HT1080 (cell line): ENCODE measurements at places on chromosomes 1 and 21. TPM values are rescaled to one million over a fixed set of nuclear protein-coding genes. Genes with fewer than 3 reads are reported as not detected.
A peak's percentile ranks its signal among the peaks of the same experiment; 100 is the strongest.

GRCh38 chr1:200108659-200109058, 81.1 kb downstream of the NR5A2 start:
- DNase-seq, result no peak

DNA sequence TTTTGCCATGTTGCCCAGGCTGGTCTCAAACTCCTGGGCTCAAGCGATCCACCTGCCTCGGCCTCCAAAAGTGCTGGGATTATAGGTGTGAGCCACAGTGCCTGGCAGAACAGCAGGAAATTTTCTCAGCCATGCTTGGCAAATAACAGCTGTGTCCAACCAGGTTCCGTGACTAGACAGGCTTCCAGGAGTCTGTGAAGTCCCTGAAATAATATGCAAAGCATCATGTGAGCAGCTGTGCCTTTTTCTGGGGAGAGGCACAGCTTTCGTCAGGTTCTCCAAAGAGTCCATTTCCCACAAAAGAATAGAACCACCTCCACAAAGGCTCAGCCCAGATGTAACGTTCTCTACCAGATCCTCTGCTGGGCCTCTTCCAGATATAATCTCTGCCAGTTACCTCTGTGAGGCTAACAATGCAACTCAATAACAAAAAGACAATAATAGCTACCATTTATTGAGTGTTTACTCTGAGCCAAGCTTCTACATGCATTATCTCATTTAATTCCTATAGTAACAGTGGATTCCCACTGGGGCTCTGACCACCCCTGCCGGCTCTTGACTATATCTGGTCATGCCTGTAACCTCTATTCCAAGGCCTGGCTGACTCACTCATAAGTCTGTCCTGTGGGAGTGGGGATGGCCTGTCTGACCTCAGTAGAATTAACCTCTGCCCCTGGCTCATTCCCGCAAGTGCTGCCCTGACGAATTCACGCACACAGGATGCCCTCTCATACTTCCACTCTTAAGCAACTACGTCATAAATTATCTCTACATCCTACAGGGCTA, 4.0 kb upstream of the NKAIN1 start:
- peak; percentile 33 for DNase-seq

- DNase-seq, result no peak
Measured at GRCh38 chr1:182453631-182454030, 3.7 kb downstream of the RGSL1 start.

Gene KRTAP19-3
- not detected in 2 replicates for total RNA-seq

GRCh38 chr1:62530516-62531154, 66.7 kb upstream of the ANGPTL3 start:
- DNase-seq, result peak; percentile 25

- DNase-seq, result no peak
Measured at GRCh38 chr1:193741228-193741627, 554.8 kb upstream of the B3GALT2 start.

DNA sequence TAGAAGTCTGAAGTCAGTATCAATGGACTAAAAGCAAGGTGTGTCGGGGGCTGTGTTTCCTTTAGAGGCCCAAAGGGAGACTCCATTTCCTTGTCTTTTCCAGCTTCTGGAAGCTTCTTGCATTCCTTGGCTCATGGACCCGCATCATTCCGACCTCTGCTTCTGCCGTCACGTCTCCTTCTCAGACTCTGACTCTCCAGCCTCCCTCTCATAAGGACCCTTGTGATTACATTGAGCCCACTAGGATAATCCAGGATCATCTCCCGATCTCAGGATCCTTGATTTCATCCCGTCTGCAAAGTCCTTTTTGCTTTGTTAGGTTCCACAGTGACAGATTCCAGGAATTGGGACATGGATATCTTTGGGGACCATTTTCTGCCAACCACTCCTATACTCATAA, 265.8 kb upstream of the CSF3R start:
- DNase-seq, result no peak

GRCh38 chr1:243474906-243475305, 219.1 kb downstream of the SDCCAG8 start:
- no peak for DNase-seq

Gene FOXO6
- 0.90 and 0.97 TPM in 2 replicates for total RNA-seq

GRCh38 chr1:17558954-17559614, 19.6 kb downstream of the ARHGEF10L start:
- DNase-seq, result no peak

DNA sequence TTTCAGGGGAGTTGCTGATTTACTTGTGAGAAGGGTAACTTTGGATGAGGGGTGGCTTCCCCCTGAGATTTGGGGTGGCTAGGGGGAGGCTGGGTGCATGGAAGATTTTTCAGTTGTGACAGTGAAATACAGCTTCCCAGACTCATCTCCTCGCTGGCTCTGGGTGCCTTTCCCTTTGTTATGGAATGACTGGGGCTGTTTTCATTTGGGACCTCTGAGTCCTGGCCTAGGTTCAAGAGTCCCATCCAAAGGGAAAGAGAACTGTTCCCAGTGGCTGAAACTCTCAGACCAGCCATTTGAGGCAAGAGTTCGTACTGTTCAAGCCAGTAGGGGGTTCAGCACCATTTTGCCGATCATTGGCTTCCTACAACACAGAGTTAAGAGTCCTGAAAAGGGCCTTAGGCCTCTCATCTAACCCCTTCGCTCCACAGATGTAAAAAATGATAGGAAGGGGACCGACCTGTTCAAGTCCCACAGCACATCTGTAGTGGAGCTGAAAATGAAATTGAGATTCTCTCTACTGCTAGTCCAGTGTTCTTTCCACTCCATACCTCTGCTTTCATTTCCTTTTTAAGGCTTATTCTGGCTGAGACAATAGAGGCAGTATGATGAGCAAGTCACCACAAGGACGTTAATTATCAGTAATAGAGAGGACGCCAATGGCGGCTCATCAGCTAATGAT, 958 bp downstream of the DDR2 start:
- no peak for DNase-seq

GRCh38 chr1:43531107-43531905, 623 bp downstream of the PTPRF start:
- peak; percentile 13 for DNase-seq

DNA sequence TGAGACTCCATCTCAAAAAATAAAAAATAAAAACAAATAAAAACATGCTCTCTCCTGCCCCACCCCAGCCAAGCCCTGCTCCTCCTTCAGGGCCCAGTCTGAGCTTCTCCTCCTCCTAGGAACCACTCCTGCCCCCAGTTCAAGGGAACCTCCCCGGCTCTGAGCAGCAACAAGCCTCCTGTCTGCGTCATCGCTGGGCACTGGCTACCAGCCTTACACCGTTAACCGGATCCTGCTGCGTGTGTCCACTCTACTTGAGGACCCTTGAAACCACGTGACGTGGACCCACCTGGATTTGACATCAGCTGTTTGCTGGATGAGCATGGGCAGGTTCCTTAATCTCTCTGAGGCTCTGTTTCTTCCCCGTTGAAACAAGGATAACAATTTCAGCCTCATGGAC, 1.6 kb upstream of the TAS1R2 start:
- DNase-seq, result no peak

GRCh38 chr1:159122005-159122621, 45.5 kb upstream of the AIM2 start:
- peak; percentile 54 for DNase-seq

- DNase-seq, result no peak
Measured at GRCh38 chr1:54285815-54286345, 85.9 kb downstream of the MRPL37 start.

Gene FCGR2B
- 0.13 TPM in 1 of 2 replicates, not detected in the other for total RNA-seq

- DNase-seq, result peak; percentile 8
Measured at GRCh38 chr1:194705123-194705854, 1518.9 kb upstream of the B3GALT2 start.

Gene KRTAP12-2
- total RNA-seq, result not detected in 2 replicates

GRCh38 chr1:177897998-177898654, 71.7 kb downstream of the SEC16B start:
- no peak for DNase-seq

- DNase-seq, result no peak
Measured at GRCh38 chr1:179774000-179774399, 30.9 kb downstream of the FAM163A start.

DNA sequence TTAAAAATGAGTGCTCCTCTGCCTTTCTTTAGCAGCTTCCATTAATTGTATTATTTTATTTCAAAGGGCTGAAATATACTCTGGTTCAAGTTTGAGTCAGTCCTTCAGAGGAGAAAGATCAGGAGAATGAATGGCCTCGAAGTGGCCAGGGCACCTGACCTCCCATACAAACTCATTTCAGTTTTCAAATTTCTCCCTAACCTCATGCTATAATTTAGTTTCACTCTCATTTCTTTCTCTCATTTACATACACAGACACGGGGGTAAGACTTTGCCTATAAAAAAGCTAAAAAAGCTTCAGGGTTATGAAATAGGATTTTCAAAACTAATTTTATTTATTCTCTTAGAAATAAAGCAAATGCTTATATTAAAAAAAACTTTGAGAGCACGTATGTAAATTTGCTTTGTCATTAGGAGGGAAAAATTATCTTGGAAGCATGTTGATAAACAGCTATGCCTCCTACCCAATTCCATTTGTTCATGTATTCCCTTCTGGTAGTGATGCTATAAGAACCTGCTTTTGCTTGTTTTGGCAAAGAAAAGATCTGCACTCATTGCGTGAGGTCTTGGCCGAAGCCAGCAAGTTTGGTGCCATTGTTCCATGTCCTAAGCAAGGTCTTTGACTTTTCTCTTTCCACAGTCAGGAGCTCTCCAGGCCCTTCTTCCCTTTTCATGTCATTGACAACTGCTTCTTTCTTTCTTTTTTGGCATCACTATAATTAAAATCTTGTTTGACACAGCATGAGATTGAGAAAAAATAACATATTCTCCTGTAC, 80.4 kb upstream of the LRRC53 start:
- no peak for DNase-seq

Gene TMOD4
- total RNA-seq, result 0.27 and 0.87 TPM in 2 replicates

Gene CCDC190
- 0.19 TPM in 1 of 2 replicates, not detected in the other for total RNA-seq

DNA sequence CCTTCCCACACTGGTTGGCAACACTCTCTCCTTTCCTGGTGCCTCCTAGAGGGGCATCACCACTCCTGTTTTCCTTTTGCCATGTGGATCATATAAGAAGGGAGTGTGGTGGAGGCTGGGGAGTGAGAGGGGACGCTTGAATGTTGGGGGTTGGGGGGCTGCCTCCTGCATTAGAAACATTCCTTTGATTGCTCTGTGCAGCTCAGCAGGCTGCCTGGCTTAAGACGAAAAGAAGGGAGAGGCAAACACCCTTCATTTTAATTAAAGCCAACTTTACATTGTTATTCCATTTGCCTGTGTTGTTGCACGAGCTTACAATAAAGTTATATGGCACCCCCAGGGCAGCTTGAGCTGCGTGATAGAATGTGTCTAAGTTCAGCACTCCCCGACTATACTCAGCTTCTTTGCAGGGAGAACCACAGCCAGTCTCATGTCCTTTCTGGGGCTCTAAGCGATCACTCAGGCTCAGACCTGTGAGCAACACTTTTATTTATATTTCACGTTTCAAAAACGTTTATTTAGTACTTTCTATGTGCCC, 57.4 kb downstream of the FOXD2 start:
- DNase-seq, result no peak

Gene AZIN2
- total RNA-seq, result 2.3 and 5.5 TPM in 2 replicates

DNA sequence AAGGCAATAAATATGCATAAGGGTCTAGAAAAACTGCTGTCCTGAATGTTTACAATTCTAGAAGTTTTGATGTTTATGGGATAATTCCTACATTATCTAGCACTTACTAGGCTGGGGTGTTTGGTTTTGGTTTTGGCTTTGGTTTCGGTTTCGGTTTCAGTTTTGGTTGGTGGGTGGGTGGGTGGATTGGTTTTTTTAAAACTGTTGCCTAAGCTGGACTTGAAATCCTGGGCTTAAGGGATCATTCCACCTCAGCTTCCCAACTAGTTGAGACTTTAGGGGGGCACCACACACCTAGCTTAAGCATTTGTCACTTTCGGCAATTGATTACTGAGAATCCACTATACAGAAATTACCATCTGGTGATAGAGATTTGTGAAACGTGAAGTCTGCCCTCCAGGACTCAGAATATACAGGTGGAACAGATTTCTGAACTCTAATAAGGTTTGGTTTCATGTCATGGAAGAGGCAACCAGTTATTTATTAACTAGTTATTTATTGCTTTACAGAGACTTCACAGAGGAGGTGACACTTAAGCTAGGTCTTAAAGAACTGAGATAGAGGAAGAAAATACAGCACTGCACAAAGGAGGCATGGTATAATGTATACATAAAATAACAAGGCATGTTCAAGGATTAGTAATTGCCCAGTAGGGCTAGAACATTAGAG, 69.6 kb downstream of the PIK3R3 start:
- peak; percentile 26 for DNase-seq

GRCh38 chr21:32412162-32413014, at the start of gene EVA1C:
EVA1C (plus strand) TSS chr21:32412706; CDS start chr21:32412854, 148 bp downstream.
- DNase-seq, result no peak

Gene IL20
- total RNA-seq, result not detected in 2 replicates
